ENCODE measurements at places on chromosomes 3 and 15.

- no peak for DNase-seq
Measured at GRCh38 chr3:182530316-182530715, 263.0 kb upstream of the ATP11B start.

DNA sequence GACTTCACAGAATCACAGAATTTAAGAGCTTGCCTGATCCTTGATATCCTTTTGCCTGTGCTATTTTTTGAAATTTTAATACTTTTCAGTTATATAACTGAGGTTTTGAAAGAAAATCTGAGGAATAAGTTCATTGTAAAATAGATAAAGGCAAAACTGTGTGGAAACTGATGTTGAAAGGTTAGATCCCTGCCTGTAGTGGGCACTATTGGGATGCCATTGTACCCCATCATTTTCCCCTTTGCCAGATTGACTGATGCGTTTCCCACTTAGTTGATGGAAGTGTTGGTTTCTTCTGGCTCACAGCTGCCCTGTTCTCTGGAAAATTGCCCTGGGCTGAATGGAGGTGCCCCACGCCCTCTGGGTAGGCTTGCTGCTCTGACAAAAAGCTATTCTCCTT is 387.9 kb downstream of the RBMS3 start:
- no peak for DNase-seq

DNA sequence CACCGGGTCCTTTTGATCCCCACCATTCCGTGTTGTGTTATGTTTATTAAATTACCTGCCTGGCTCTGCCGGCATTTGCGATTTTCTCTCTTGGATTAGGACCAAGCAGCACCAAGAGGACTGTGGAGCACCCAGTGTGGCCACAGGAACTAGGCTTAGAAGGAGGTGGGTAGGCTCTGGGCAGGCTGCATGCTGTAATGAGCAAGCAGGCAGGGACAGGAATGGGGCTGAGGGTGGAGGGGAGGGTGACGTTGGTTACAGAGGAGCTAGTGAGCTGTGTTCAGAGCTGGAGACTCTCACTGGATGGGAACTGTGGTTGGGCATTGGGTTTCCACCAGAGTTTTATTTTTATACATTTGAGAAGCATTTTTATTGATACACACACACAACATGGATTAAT is 7.9 kb upstream of the SCN5A start:
- no peak for DNase-seq

- DNase-seq: no peak
Measured at GRCh38 chr3:175948041-175948440, 1088.9 kb downstream of the NAALADL2 start.

GRCh38 chr3:36649125-36649524 is 115.2 kb downstream of the DCLK3 start:
- DNase-seq: no peak

DNA sequence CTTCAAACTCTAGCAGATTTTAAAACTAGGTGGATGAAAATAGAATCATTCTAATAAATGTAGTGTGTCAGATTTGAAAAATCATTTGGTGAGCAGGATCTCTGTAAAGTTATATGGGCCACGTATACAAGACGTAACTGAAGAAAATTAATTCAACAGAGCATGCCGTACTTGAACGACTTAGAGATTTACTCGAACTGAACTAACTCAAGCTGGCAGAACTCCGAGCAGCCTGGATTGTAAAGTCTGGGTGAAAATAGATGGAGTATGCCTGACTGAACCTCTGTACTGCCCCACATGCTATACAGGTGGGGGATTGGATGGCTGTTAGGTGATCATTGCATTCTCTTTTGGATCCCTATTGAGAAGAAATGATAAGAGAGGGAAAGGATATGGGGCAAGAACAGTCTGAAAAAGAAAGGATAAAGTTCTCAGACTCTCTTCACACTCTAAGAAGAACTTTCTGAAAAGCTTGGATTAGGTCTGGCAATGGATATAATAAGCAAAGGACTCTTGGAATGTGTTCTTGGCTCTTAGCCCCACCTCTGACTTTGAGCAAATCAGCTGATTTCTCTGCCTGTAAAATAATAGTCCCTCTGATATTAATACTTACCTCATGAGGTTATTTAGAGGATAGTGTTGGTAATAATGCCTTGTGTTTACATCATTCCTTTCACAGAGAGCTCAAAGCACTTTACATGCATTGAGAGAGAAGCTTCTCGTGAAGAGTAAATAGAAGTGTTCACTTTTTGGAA is 147.5 kb downstream of the FILIP1L start:
- DNase-seq: no peak

DNA sequence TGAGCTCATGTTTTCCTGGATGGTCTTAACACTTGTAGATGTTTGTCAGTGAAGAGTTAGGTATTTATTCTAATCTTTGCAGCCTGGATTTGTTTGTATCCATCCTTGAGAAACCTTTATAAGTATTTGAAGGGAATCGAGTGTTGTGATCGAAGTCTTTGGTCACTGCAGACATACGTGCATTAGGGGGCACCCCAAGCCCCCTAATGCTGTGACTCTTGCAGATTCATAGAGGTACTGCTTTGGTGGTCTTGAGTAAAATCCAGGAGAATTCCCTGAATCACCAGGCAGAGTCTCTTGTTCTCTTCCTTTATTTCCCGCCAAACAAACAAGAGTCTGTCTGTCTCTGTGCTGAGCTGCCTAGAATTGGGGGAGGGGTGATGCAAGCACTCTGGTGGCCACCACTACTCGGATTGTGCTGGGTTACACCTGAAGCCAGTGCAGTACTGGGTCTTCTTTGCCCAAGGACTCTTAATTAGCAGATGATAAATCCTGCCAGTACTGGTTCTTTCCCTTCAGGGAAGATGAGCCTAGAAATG is 170.5 kb upstream of the POU1F1 start:
- DNase-seq: no peak

GRCh38 chr3:134384963-134385362 is 10.7 kb upstream of the AMOTL2 start:
- DNase-seq: no peak

GRCh38 chr3:170599091-170599490 is 13.2 kb upstream of the SLC7A14 start:
- DNase-seq: no peak

DNA sequence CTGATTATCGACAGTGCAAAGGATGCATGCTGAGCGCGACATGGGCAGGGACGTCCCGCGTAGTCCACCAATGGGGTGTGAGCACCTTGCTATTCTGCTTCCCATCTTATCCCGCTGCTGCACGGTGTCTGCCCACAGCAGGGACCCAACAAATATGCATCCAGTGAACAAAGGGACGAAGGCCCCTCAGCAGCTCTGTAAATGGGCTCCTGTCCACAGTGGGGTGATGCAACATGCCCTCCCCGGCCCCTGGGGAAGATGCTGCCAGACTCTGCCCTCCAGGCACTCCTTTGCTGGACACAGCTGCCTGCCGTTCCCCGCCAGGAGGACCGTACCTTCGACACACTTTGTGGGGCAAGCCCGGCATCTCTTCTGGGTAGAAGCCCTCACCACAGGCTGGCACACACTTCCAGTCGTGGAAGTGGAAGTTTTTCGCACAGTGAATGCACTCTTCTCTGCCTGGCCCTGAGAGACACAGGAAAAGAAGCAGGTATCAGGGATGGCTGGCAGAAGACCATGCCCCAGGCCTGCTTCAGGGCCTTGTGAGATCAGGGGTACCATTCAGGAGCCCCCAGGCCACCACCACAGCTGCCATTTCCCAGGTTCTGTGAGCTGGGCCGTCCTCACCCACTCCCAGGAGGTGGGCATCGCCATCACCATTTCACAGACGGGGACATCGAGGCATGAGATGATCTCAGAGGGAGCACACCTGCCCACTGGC is 18.2 kb upstream of the SNRPA1 start:
- DNase-seq: no peak

DNA sequence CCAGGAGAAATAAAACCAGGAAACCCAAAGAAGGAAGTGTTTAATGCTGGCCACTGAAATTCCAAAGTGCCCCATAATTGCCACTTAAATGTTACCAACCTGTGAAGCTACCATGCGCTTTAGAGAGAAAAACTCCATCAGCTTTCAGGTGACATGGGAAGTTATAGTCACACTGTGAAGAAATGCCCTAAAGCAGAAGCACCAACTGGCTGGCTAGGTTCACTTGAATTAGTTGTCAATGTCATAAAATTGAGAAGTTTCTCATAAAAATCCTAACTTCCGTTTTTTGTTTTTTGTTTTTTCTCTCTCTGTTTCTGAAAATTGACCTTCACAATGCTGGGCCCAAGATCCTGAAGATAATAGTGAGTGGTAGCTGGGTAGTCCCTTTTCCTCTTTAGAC is 167.9 kb upstream of the CTNNB1 start:
- DNase-seq: no peak

DNA sequence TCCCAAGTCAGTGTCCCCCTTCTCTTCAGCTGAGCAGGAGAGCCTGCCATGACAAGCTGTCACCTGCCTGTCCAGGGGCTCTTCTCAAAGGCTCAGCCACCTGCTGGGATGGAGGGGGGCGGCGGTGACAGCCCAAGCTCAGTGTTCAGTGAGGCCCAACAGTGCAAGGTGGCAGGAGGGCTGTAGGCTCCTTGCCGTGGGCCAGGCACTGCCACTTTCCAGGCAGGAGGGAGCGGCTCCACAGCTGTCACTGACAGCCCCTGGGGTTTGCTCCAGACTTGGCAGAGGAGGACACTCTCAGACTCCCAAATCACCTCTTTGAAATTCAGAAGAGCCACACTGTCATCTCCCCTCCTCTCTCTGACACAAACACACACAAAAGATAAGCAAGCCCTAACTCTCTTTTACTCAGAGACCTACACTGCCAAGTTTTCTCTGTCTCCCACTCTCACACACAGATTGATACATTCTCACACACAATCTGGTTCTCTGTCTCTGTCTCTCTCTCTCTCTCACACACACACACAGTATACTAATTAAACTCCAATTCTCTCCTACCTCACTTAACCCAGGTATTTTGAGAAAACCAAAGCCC is 443.3 kb downstream of the EPHB1 start:
- no peak for DNase-seq

DNA sequence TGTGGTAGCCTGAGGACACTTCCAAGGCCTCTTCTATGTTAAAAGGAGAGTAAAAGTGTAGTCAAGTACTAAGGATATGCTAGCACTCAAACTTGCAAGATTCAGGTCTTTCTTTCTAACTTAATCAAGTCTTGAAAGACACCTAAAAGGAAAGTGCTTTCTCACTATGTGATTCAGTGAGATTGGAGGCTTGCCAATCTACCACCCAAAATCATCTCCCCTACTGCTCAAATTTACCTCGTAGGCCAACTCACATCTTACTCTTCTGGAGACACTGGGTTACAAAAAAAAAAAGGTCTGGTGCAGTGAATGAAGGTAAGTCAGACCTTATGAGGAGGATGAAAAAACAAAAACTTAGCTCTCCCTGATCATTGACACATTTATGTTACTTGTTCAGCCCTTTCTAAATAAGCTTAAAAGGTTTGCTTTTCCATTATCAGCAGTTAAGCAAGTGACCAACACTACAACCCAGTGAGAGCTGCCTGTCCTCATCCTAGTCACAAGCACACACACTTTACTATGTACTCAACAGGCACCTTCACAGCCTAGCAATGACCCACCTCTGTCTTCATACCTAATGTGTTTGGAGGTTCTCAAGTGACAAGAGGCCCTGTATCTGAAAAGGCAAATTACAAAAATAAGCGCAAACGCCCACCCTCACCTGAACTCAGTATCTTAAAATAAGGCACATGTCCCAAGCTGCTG is 19.6 kb downstream of the SUMF1 start:
- no peak for DNase-seq

- DNase-seq: no peak
Measured at GRCh38 chr3:73215901-73216300, 154.4 kb downstream of the EBLN2 start.

DNA sequence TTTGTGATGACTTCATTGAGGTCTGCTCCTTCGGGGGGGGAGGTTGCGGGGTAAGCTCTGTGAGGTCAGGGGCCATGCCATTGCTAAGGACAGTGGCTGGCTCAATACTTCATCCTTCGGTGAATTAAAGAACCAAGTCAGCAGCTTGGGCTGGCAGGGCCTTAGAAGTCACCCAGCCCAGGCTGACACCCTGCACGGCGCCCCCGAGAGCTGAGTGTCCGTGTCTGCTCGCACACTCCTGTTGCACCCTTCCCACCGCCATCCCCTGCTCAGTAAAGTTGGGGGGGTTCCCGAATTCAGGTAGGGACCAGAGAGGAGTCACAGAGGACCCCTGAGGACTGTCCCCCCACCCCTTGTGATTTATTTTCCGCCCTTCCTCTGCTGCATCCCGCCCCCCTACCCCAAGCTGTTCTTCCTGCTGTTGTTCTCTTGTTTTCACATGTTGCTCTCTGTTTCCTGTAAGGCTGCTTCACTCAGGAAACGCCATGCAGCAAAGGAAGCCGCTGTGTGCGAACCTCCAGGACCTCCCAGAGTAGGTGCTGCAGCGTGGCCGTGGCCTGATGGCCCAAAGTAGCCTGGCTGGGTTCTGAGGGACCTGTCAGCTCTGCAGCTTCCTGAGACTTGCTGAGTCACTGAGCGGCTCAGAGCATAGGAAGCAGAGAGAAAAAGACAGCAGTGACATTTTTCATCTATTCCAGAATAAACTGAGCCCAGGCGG is 14.4 kb downstream of the EFCC1 start:
- DNase-seq: no peak

DNA sequence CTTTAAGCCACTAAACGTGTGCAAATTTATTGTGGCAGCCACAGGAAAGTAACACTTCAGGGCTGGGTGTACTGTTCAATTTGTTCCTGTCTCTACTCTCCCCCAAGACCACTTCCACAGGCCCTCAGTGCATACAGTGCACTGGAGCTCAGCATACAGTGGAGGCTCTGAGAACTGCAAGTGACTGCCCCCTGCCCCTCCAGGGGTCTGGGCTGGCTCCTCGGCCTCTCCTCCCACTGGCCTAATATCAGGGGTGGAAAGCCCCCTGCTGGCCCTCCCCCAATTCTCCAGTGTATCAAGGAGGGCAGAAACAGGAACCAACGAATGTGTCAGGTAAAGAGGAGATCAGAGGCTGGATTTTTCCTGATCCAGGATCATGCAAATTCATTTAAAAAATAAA is 19.9 kb upstream of the HEG1 start:
- DNase-seq: no peak

DNA sequence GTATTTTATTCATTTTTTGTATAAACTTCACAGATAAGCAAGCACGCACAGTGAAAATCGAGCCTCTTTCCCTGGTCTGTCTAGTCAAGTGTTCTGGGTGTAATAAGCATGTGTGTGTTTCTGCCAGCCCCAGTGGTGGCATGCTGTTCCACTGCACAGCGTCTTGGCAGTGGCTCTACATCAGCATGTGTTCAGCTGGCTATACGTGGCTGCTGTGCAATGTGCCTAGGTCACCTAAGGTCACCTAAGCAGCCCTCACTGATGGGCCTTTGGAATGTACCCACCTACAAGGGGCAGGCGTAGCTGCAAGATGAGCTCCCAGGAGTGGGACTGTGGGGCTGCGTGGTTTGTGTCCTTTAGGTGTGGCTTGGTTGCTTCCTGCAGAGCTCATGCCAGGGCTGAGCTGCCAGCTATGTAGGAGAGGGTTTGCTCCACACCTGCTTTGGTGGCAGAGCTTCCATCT is 4.9 kb downstream of the LIMD1 start:
- DNase-seq: no peak

GRCh38 chr3:109225516-109225915 is 89.0 kb downstream of the C3orf85 start:
- DNase-seq: no peak
